ENCODE measurements at places on chromosomes 13 and 19. TPM values are rescaled to one million over a fixed set of nuclear protein-coding genes. Genes with fewer than 3 reads are reported as not detected.
A peak's percentile ranks its signal among the peaks of the same experiment; 100 is the strongest.

DNA sequence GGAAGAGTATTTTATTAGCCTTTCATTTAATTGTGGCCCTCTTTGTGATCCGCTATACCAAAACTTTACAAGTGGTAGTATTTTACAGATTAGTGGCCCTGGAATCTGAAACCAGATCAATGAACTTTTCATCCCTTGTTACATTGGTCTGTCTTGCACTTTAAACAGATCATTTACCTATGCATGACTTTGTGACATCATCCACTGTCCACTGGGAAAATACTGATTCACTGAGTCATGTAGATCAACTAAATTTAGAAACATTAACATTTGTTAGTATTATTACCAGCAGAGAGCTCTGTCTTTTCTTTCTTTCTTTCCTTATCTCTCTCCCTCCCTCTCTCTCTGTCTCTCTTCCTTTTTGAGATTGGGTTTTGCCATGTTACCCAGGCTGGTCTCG is 17.5 kb downstream of the PCDH8 start:
- ATAC-seq = peak; percentile 37

GRCh38 chr13:90645582-90645981 is 701.9 kb upstream of the MIR17HG start:
- no peak for ATAC-seq

DNA sequence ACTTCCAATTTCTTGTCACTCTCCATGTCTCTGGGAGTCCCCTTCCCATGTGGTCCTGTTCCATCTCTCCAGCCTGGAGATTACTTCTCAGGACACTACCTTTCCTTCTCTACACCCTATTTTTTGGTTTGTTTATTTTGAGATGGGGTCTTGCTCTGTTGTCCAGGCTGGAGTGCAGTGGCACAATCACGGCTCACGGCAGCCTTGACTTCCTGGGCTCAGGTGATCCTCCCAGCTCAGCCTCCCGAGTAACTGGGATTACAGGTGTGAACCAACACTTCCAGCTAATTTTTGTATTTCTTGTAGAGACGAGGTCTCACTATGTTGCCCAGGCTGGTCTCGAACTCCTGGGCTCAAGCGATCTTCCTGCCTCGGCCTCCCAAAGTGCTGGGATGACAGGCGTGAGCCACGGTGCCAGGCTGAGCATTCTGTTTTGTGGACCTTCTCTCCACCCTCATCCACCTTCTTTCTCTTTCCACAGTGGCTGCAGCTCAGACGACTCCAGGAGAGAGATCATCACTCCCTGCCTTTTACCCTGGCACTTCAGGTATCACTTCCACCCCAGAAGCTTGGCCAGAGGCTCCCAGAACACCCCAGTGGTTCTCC is 644 bp downstream of the HCST start:
- no peak for ATAC-seq

The JAK3 gene
- total RNA-seq = 4.4 TPM

DNA sequence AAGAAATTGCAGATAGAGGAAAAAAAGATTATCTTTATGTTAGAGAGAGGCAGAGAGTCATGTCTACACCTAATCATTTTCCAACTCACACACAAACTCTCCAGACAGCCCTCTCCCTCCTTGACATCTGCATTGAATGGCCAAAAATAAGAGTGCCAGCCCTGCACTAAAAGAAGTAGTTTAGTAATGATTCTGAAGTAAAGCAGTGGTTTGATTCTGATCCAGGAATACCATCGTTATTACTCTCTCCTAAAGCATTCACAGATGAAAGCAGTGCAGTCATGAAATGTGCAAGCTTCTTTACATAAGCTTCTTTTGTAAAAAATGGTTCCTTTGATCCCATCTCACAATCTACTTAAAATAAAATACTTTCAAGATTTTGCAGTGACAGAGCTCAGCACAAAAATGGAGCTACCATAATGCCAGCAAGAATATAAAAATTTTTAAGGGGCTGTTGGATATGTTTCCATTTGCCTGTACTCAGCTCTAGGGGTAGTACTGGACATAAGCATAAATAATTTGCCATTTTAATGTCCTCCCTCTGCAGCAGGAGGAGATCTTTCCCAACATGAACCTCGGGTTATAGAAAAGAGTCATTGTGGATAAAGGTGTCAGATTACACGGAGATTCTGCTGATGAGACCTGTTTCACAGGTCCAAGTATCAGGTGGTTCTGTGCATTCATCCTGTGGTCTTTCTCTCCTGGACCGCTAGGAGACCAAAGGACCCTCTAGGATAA is 406.3 kb downstream of the DCT start:
- no peak for ATAC-seq
